NCI-H510A treated with DMSO at 0.1 percent for 48 hours (cell line): ENCODE measurements at places on chromosomes 5 and 9.

DNA sequence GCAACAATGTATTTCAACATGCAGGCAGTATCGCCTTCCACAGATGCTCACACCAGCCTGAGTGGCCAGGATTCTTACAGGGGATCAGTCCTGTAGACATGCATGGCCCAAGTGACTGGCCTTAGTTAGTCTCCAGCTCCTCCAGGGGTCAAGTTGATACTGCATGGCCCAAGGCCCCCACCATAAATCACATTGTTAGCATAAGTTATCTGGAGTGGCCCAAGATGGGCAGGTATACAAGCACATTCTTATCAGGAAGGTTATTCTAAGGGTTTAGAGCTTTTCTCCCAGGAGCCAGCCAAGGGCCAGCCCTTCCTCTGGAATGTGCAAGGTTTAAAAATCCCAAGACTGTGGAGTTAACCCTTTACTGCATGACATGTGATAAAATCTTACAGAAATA is 230.9 kb upstream of the NFIL3 start:
- no peak for DNase-seq

DNA sequence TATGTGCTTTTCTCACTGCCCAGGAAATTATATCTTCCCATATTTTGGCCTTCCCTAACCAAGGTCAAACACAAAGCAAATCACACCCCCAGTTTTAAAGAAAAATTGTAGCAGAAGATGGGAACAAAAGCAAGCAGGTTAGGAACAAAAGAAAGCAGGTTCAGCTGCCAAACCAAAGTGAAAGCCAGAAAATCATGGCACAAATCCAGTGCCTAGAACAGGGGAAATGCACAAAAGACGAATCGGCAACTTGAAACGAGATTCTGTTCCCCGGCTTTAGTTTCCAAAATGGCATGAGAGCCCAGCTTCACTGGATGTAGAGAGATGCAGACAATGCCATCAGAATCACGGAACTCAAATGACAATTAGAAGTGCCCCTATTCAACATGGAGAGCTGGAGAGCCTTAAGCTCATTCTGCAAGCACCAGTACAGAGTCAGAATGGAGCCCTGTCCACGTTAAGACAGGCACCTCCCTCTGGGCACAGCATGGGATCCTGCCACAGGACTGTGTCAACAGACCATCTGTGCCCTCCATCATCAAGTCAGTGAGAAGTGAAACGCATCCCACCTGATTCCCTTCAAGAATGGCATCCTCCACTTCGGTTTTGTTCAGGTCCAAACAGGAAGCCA is 13.8 kb downstream of the DNAH5 start:
- no peak for DNase-seq

- DNase-seq: peak; percentile 25
Observed at GRCh38 chr9:87497080-87497603, 525 bp upstream of the DAPK1 start.

DNA sequence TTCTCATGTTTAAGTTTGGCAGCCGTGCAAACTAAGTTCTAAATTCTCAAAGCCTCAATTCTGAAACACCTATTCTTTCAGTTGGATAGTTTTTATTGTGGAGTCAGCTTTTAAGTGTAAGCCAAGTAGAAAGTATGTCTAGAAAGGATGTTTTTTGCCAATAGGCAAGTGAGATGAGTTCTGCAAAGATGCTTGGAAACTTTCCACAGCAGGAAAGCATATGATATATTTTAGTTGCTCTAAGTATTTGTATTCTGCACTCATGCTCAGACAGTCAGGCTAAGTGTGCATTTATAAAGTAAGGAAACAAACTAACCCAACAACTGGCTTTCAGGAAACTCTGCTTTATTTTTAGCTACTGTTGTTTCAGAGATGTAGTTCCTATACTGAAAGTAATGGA is 67.3 kb upstream of the CDH18 start:
- DNase-seq: no peak

DNA sequence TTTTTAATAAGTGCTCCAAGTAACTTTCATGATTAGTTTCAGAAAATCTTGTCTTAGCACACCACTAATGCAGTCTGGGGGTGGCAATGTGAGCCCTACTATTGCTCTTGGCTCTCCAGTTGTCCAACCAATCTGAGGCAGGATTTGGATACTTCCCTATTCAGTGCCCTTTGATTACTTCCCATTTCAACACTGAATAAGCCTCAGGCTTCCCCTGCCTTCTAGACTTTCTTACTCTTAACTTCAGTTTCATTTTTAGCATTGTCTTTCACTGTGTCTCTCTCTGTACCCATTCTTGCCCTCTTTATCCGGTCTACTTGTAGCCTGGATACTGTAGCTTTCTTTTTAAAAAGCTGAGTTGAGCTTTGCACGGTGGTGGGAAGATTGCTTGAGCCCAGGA is 186.1 kb downstream of the C9orf152 start:
- no peak for DNase-seq

- DNase-seq: no peak
Observed at GRCh38 chr9:109115931-109116526, 3.7 kb downstream of the TMEM245 start.

DNA sequence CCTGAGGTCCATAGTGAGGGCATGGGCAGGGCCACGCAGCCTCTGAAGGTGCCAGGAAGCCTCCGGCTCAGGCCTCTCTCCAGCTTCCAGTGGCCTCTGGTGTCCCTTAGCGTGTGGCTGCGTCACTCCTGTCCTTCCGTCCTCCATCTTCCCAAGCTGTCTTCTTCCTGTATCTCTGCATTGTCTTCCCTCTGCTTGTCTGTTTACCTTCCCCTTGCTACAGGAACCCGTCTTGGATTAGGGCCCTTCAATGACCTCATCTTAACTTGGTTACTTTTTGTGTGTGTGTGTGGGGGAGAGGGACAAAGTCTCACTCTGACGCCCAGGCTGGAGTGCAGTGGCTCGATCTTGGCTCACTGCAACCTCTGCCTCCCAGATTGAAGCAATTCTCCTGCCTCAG is 14.4 kb downstream of the ASS1 start:
- no peak for DNase-seq
